Small intestine (tissue), 16 donors: ENCODE measurements at places on chromosomes 16 and 17. TPM values are rescaled to one million over a fixed set of nuclear protein-coding genes. Genes with fewer than 3 reads are reported as not detected.

The TBC1D26 gene
- not detected for polyA plus RNA-seq

The UBE2I gene
- polyA plus RNA-seq = 44.0 TPM

The PGAP3 gene
- polyA plus RNA-seq = 20.6 TPM

The CIBAR2 gene
- not detected for polyA plus RNA-seq

The AHSP gene
- polyA plus RNA-seq = not detected

The ARL5C gene
- not detected for polyA plus RNA-seq
